ENCODE measurements at places on chromosomes 6 and 20.

DNA sequence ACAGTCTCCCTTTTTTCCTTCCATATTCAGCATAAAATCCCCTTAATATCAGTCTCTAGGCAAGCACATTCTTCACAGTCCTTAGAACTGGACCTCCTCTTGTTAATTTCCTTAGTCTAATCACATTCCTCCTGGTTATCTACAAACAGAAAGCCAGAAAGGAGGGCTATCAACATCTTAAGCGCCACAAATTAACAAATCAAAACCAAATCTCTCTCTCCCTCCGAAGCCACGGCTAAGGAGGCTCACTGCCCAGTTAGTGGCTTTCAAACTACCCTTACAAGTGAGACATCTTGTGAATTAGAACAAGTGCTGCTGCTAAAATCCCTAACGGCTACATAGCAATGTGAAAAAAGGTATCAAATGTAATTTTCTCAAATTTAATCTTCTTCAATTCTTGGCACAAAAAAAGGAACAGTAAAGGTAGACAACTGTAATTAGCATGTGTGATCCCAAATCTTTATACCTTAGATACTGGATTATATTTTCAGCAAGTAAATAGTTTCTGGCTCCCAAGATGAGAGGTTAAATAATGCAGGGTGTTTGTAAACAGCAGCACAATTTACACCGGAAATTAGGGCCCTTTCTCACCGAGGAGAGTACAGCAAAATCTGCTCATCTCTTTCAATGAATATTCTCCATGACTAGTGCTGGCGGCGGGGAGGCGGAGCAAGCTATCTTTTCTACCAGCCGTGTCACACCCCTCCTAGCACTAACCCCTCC, 1.4 kb upstream of the TRIM39 start:
- peak; percentile 51 for DNase-seq

DNA sequence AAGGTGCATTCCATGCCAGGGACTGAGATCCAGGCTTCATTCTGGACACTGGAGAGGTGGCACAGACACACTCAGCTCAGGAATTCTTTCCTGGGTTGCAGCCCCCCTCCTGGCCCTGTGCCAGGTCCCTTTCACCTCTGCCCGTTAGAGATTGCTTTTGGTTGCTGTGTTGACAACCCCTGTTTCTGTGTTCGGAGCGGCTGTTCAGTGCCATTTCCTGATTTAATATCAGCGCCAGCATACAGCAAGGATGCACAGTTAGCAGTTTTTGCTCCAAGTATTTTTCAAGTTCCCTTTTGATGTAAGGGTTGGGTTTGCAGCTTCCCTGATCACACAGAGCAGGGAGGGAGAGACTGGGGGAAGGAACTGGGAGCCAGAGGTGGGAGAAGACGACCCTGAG, 8.5 kb upstream of the MAFB start:
- no peak for DNase-seq

GRCh38 chr20:49424536-49424935, 57.9 kb downstream of the KCNB1 start:
- DNase-seq = peak; percentile 17

DNA sequence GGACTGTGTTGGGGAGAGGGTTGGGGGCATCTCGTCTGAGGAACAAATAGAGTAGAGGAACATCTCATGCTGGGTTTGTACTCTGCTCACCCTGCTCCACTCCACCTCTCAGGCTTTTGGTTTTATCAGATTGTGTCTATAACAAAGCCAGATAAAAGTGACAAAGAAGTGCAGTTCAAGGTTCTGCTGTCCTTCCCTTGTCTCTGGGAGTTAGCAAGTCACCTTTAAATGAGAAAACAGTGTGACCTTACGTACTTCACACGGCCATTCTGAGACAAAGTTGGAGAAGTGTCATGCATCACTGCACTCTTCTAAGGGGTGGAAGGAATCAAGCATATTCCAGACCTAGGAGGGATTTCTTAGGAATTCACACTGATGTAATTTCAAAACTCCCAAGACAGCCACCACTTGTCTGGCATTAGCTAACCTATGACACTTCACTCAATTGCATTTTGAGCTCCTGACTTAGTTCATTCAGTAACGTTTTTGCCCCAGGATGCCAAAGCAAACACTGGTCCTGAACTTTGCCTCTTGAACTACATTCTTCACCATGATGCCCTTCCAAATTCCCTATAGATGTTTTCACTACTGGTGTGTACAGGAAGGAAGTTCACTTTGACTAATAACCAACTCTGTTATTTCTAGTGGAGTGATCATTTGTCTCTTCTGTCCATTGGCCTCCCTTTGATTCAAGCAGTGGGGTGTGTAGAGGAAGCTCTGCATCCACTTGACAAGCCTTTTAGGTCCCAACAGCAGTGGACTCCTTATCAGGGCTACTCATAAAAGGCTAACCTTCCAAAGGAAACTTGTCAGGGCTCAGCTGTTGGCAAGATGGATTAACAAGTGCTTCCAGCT, 647.6 kb upstream of the FLRT3 start:
- DNase-seq = no peak

DNA sequence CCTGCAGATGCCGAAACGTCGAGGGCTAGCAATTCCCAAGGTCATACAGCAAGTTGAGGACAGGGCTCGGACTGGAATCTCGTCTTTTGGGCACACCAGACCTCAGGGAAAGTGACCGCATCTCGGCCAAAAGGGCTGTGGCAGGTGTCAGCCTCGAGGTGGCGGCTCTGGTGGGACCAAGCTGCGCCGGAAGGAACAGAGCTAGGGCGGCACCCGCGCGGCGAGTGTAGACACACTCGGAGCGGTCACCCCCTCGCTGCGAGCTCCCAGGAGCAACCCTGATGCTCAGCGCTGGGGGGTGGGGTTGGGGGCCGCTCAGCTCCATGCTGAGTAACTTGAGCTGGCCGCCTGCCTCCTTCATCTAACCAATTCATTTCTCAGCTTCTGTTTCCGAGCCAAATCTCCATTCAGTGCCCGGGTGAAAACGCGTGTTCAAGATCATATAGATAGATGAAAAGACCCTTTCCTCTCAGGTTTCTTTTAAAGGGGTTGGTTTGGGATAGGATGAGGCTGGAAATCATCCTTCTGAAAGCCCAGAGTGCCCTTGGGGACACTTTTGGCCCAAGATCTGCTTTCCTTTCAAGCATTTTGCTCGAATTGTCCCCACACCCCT, 2.2 kb upstream of the TUBB2B start:
- peak; percentile 78 for DNase-seq

- DNase-seq = no peak
Measured at GRCh38 chr6:169800116-169800667, 48.8 kb downstream of the ERMARD start.

DNA sequence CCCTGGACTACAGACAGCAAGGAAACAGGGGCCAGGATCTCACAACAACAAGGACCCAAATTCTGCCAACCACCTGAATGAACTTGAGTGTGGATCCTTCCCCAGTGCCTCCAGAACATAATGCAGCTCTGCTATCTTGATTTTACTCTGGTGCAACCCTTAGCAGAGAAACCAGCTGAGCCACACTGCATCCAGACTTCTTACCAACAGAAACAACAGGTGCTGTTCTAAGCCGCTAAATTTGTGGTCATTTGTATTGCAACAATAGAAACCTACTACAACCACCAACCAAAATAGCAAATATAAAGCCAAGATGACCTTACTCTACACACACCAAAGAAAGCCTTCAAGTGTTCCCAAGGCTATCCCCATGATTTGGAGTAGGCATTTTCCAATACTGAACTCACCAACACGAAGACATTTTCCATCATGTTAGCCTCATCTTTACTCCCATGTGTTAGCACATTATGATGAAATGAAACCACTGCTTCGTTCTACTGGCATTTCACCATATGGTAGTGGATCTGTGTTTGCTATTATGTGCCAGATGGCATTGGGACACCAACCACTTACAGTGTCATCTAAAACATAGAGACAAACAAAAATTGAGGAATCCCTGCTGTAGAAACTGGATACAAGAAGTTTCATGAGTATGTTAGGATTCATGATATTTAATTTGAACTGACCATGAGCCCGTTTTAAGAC, 249.8 kb upstream of the ID4 start:
- DNase-seq = no peak

GRCh38 chr6:152241013-152241766, 396.0 kb downstream of the SYNE1 start:
- no peak for DNase-seq

- DNase-seq = no peak
Measured at GRCh38 chr6:141956046-141956761, 176.5 kb upstream of the GJE1 start.

GRCh38 chr6:109336221-109336961, 45.9 kb downstream of the CD164 start:
- no peak for DNase-seq

DNA sequence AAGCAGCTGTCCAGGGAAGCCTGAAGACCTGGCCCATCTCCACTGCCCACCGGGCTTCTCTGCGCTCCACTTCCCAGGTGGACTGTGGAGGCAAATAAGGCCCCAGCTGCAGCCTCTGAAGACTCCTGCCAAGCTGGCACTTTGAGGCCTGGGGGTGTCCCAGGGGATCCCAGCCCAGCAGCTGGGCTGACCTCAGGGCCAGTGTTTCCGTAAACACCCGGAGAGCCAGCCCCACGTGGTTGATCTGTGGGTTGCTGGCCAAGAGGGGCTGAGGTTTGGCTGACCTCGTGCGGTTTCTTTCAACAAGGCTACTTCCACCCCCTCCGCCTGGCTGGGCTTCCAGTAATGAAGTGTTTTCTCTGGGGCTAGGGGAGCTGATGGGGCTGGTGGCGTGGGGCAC, 12.4 kb upstream of the CCN5 start:
- no peak for DNase-seq

GRCh38 chr20:56833427-56833826, 204.3 kb downstream of the TFAP2C start:
- DNase-seq = no peak

GRCh38 chr20:1808101-1808500, 87.1 kb upstream of the SIRPA start:
- DNase-seq = no peak

- DNase-seq = no peak
Measured at GRCh38 chr6:87670707-87671106, 31.3 kb downstream of the AKIRIN2 start.

GRCh38 chr6:2209226-2209809, 36.1 kb downstream of the GMDS start:
- peak; percentile 69 for DNase-seq

DNA sequence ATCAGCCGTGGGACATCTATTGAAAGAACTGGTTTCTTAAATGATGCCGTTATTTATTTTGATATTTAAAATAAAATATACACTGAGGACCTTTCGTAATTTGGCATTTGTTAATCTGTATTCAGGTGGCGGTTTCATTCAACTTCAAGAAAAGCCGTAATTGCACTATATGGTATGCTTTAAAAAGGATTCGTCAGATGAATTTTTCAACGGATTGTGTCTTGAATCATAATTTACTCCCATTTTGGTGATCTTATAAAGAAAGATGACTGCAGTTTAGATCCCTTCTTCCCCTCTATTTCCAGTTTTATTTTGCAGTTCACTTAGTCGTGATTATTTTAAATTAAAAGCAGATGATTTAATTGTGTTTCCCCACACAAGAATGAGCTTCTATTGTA, 761 bp downstream of the KLHL32 start:
- no peak for DNase-seq

GRCh38 chr6:80145509-80145908, 39.0 kb downstream of the BCKDHB start:
- DNase-seq = no peak

DNA sequence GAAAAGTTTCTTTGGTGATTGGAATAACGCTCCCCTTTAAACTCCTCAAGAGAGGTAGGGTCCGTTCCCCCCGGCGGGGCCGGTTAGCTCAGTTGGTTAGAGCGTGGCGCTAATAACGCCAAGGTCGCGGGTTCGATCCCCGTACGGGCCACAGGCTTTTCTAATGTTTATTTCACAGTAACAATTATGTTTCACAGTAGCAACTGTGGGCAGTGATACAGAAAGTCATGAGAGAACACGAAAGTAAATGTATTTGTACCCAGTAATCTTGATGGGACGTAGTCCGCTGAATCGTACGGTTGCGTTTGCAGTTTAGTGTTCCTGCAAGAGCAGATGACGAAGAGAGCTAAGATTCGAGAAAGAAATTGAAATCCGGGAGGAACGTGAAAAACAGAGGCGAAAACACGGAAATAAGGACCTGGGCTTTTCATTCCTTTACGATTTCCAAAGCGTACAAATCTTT, 505.5 kb downstream of the PRIM2 start:
- DNase-seq = no peak

DNA sequence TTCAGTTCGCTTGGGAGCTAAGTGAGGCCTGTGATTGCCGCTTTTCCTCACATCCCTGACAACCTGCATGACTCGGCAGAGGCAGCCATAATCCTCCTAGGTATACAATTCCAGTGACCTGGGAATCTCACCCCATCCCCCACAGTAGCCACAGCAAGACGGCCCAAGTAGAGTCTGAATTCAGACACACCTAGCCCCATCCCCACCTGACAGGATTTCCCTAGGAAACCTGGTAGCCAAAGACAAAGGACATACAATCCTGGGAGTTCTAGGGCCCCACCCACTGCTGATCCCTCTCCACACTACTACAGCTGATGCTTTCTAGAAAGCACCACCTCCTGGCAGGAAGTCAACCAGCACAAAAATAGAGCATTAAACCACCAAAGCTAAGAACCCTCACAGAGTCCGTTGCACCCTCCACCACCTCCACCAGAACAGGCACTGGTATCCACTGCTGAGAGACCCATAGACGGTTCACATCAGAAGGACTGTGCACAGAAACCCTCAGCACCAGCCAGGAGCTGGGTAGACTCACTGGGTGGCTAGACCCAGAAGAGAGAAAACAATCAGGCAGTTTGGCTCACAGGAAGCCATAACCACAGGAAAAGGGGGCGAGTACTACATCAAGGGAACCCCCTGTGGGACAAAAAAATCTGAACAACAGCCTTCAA, 17.9 kb upstream of the RUNX2 start:
- no peak for DNase-seq

GRCh38 chr20:7285918-7286556, 518.6 kb downstream of the BMP2 start:
- DNase-seq = peak; percentile 93

GRCh38 chr20:47336129-47336754, 20.3 kb downstream of the ZMYND8 start:
- DNase-seq = no peak

DNA sequence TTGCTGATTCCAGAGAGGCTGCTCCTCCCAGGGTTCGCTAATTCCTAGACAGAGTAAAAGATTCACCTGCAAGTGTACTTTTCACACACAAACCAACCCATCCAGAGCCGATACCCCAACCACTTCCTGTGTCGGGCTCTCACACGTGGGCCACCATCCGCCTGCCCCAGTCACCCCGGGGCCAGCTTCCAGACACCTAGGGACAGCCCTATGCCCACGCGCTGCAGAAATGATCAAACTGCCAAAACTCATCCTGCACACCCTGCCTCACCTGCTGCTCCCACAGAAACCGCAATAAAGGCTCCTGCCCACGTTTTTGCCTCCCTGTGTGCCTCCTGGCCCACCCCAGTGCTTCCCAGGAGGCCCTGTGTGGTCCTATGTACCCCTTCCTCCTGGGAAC, 59.5 kb downstream of the PSMG4 start:
- no peak for DNase-seq

- DNase-seq = no peak
Measured at GRCh38 chr6:137973201-137973600, 106.1 kb downstream of the TNFAIP3 start.
